Stimulated activated CD8-positive, alpha-beta memory T cell treated with anti-CD3 and anti-CD28 coated beads, Interleukin-12 subunit alpha, Interleukin-12 subunit beta, amount 100 ng/mL, for 4 hours (primary cell): ENCODE measurements at places on chromosomes 7 and 10.

- no peak for DNase-seq
Measured at GRCh38 chr10:131089861-131090260, 221.7 kb downstream of the TCERG1L start.

GRCh38 chr10:28838908-28839307 lies 161.6 kb downstream of the BAMBI start:
- no peak for DNase-seq

- no peak for DNase-seq
Measured at GRCh38 chr10:66457629-66458028, 468.2 kb upstream of the LRRTM3 start.

DNA sequence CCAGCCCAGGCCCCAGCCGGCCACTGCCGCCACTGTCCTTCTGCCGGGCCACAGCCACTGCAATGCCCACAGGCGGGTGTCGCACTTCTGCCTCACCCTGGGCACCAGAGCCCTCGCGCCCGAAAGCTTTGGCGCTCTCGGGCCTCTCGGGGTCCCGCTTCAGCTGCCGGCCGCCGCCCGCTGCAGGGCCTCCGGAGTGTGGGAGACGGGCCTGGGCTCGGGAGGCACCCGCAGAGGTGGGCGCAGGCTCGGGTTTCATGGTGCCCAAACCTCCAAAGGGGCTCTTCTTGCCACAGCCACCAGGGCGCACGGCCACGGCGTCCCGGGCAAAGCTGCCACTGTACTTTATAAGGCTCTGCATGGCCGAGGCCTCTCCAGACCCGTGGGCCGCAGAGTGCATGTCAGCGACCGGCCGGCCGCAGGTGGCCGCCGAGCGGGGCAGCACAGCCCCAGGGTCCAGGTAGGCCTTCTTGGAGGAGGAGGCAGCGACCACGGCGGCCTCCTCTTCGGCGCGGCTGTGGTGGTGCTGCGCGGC lies 35.9 kb downstream of the TNRC18 start:
- no peak for DNase-seq

- no peak for DNase-seq
Measured at GRCh38 chr7:84784450-84784849, 402.4 kb downstream of the SEMA3D start.

DNA sequence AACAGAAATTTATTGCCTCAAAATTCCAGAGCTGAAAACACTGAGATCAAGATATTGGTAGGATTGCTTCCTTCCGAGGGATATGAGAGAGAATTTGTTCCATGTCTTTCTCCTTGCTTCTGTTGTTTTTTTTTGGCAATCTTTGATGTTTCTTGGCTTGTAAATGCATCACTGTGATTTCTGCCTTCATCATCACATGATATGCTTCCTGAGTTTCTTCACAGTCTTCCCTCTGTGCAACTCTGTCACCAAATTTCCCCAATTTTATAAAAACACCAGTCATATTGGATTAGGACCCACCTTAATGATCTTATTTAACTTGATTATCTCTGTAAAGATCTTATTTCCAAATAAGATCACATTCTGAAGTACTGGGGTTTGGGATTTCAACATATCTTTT lies 14.7 kb downstream of the TMEM236 start:
- DNase-seq = no peak

DNA sequence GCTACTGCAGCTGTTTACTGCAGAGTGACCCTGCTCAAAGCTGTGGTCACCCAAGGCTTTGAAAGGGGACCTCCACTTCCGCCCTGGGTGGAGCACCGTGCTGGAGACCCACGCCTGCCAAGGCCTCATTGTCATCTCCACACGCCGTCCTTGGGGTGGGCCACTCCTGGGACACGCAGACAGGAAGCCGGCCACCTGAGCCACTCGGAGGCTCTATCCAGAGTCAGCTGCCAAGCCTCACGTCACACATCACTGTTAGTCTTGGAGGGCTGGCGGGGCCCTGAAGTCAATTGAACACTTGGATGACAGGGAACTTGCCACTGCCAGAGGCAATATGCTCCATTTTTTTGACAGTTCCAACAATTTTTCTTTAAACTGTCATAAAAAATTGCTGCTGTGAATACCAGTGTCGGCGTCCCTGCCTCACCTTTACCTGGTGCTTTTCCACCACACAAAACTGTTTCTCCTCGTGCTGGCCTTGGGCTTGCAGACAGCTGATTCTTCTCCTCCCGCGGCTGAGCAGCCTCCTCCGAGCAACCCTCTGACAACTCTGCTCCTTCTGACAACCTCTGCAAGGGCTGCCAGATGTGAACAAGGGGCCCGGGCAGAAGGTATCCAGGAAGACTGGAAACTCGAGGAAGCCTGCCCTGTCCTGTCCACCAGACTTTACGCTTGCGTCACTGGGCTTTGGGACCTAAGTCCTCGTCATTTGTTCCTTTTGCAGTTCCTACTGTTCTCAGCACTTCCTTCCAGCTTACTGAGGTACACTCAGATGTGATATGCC lies 81.9 kb downstream of the EGFR start:
- DNase-seq = no peak

GRCh38 chr7:116540743-116541142 lies 15.9 kb downstream of the CAV1 start:
- DNase-seq = no peak

- DNase-seq = peak; percentile 53
Measured at GRCh38 chr10:31759124-31759798, 169.4 kb downstream of the ARHGAP12 start.

- DNase-seq = no peak
Measured at GRCh38 chr7:116984511-116984910, 31.2 kb downstream of the ST7 start.
